ENCODE measurements at places on chromosomes 12 and 14.

GRCh38 chr14:47057364-47057763, 405.8 kb upstream of the RPL10L start:
- DNase-seq, result no peak

DNA sequence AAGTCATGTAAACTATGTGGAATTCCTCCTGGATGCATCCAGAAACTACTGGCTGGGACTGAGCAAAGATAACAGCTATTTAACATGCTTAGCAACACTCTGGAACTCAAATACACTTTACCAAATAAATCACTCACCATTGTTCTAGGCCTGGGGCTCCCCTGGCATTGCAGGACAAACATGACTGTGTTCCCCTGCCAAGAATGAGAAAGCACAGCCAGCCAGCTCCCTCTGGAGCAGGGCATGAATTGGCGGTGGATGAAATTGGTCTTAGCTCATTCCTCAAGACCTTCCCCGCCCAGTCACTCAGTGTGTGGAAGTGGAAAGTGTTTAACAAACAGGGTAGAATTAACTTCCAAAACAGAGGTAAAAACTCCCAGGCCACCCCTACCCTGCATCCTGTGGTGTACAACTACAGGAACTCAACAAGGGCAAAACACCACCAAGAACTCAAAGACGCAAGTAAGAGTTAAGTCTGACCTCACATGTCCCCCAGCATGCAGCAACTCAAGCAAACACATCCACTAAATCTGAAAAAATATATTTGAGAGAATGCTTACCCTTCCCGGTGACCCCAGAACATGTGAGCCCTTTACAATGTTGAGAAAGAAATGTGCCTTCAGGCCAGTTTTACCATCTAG, 58.4 kb upstream of the BDKRB2 start:
- DNase-seq, result peak; percentile 71

DNA sequence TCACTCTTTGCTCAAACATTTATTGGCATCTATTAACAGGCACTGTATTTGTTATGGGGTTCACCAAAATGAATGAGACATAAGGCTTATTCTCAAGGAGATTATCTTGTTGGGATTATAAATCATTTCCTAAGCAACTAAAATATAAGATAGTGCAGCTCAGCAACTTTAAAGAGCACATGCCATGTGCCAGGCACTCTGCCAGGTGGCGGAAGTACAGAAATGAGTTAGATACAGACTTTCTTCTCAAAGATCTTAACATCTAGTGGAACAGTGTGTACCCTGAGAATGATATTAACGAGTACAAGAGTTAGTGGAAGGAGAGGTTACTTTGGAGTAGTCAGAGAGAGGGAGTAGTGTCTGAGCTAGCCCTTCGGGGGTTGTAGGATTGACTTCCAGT, 28.4 kb upstream of the TOMM20L start:
- no peak for DNase-seq

- DNase-seq, result no peak
These were observed 2.7 kb downstream of the LRP1 start for GRCh38 chr12:57130941-57131340.

- DNase-seq, result no peak
These were observed at the start of gene RNASE9 for GRCh38 chr14:20560961-20561360. TSS of gene RNASE9 (minus strand) at chr14:20561047.

- DNase-seq, result no peak
These were observed 15.0 kb downstream of the NDUFA12 start for GRCh38 chr12:94988471-94988870.

GRCh38 chr14:58635091-58635830, 2.5 kb upstream of the DACT1 start:
- DNase-seq, result no peak

- peak; percentile 33 for DNase-seq
These were observed at the start of gene IGFBP6 for GRCh38 chr12:53097564-53098353. TSS of gene IGFBP6 (plus strand) at chr12:53097667. CDS start at chr12:53097718, 51 bp downstream.

- DNase-seq, result no peak
These were observed 377.3 kb downstream of the EMP1 start for GRCh38 chr12:13573698-13574321.

GRCh38 chr14:33836203-33836899, 114.5 kb downstream of the EGLN3 start:
- DNase-seq, result peak; percentile 14

DNA sequence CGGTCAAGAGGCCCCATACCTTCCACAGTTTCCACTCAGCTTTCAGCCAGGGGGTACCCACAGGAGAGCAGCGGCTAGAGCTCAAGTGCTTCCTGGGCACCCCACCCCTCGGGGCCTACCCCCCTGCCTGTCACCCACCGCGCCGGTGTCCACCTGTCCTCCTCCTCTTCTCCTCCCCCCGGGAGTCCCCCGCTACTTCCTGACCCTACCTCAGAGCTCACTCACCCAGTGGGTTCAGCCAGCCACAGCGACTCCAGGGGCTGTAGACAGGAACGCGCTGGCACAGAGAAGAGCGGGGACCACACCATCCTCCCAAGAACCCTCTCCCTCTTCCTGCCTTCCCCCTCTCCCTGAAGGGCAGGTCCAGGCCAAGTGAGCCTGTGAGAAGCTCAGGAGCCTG, 123.0 kb downstream of the ESRRB start:
- DNase-seq, result no peak

DNA sequence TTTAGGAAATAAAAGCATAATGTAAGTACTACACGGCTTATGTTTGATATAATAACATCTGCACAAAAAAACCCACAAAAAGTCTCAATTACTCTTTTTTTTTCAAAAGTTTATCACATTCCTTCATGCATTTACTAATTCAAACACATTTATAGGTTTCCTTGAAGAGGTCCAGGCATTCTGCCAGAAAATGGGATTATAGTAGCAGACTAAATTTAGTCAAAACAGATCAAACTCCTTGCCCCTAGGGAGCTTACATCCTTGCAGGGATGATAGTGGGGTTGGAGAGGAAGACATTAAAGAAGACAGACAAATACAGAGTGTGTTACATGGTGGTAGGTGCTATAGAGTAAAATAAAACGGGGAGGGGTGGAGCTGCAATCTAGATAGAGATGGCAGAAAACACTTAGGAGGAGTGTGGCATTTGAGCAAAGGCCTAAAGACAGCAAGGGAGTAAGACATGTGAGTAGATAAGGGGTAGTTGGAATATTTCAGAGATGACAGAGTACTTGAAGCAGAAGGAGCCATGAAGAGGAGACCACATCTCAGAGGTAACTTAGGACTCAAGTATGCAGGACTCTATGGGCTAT, 266.9 kb downstream of the PPFIA2 start:
- DNase-seq, result no peak
